Stimulated activated CD8-positive, alpha-beta memory T cell treated with anti-CD3 and anti-CD28 coated beads, Interleukin-4, amount 100 ng/mL, for 4 hours (primary cell): ENCODE measurements at places on chromosomes 3 and 15.

DNA sequence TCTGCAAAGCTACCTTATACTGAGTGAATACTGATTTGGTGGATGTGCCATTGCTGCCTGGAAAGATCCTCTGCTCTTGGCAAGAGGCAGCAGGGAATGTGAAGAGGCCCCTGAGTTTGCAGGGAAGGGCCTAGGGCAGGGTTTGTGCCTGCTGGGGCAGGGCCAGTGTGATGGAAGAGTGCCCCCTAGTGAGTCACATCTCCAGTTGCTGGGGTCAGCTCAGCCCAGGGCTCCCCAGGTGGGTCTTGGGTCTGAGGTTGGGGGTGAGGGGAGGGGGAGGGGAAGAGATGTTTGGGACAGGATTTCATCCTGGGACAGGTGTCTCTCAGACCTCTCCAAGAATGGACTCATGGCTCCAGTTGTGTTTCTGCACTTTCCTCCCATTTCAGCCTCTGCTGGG, 4.1 kb upstream of the AMOTL2 start:
- DNase-seq, result no peak

DNA sequence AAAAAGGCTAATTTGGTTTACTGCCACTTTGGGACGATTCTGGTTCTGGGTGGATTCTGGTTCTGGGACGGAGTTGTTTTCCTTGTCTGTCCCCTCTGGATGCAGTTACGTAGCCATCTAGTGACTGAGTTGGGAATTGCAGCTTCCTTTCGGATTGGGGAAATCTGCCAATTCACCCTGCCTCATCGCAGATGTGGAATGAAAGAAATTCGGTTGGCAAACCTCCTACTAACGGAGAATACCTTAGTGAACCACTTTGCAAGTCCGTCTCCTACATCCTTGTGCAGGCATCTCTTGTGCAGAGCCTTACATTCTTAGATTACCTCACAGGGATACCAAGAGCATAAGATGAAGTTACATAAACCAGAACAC, 31.5 kb upstream of the AP4E1 start:
- peak; percentile 54 for DNase-seq

DNA sequence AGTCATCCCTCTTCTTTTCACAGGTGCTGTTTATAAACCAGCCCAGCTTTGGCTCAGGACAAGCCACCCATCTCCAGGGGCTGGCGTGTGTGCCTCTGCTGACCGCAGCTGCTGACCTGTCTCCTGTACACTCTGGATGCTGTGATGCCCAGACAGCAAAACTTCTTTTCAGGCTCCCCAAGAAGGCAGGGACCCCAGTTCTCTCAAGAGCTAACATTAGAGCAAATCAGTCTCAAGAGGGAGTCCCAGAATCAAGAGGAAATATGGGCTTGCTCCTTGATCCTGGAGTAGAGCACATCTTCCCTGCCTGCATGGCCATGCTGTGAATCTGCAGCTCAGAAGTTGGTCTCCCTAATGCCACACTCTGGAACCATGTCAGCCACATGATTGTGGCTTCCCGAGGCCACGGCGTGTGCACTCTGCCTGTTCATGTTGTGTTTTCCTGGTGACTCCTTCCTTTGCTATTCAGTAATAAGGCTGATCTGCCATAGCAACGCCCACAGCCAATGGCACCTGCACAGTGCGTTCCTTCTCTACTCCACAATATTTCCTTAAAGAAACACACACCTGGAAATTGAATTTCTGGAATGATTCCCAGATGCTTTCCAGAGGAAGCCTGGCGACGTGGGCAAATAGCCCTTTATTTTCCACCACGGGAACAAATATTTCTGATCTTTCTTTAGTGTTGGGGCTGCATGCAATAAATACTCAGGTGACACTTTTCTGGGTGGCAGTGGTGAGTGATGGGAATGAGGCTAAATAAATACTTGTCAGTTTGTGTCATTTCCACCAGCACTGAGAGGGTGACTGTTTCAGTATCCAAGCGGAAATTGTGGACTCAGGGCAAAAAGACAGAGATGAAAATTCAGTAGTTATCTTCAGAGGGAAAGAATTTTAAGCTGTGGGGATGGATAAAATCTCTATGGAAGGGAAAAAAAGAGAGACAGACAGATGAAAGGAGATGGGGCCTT, 21.9 kb upstream of the THSD4 start:
- no peak for DNase-seq

DNA sequence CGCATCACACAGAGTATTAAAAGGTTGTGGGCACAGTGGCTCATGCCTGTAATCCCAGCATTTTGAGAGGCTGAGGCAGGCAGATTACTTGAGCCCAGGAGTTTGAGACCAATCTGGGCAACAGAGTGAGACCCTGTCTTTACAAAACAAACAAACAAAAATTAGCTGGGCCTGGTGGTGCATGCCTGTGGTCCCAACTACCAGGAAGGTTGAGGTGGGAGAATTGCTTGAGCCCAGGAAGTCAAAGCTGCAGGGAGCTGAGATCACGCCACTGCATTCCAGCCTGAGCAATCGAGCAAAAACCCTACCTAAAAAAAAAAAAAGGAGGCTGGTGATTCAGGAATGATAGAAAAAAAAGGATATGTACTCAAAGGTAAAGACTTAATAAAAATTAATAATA, 28.2 kb upstream of the ST6GAL1 start:
- no peak for DNase-seq

- DNase-seq, result no peak
These were observed 891 bp downstream of the NXPE3 start for GRCh38 chr3:101779822-101780381.

DNA sequence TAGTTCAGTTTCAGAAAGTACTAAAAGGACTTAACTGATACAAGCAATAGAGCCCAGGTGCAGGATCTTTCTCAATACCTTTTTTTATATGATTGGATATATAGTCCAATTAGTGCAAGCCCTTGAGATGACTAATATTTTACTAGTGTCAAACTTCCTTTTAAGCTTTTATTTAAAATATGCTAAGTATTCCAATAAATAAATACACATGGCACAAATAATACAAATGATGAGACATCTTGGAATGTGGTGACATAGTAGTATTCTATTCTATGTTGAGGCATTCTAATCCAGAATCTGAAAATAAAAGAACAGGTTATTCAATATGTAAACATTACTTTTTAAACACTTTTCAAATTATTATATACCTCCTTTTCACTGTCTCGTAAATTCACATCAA, 670.0 kb downstream of the SI start:
- DNase-seq, result no peak

- DNase-seq, result no peak
These were observed 12.5 kb downstream of the ZPLD1 start for GRCh38 chr3:102447272-102447671.

DNA sequence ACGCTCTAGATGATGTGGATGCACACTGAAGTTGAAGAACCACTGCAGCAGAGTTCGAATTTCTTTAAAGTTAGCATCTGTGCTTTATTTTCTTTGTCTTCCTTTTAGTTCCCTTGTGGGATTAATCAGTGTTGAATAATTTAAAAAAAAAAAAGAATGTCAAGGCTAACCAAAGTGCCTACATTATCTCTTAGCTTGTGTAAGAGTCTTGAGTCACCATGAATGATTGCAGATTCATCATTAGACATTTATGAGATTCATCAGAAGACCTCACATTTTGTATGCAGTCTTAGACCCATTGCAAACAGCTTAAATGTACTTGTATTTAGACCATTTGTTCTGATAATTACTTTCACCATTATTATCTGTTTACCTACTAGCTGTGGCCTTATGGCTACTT, 182.2 kb downstream of the FNDC3B start:
- no peak for DNase-seq
